ENCODE measurements at places on chromosomes 5 and 9. TPM values are rescaled to one million over a fixed set of nuclear protein-coding genes. Genes with fewer than 3 reads are reported as not detected.
A peak's percentile ranks its signal among the peaks of the same experiment; 100 is the strongest.

GRCh38 chr5:33482335-33482734 is 41.6 kb downstream of the TARS1 start:
- no peak for DNase-seq

- no peak for DNase-seq
These were observed 21.3 kb upstream of the RNF145 start for GRCh38 chr5:159230657-159231056.

- no peak for DNase-seq
These were observed 18.5 kb upstream of the TIMD4 start for GRCh38 chr5:156981481-156981880.

DNA sequence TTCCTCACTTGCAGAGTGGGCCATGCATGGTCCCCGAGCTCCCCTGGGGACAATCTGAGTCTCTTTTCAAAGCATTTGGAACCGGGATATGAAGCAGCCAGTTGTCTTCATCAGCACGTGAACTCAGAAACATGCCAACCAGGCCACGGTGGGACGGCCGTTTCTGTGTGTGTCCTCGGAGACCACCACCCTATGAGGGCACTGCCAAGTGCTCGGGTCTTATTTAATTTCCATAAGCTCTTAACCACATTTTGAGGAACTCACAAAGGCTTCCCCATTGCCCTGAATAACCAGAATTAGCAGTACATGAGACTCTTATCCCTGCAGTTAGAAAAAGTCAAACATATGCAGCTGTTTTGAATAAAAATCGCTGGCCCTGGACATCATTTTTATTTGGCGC is 60.1 kb downstream of the OTULIN start:
- no peak for DNase-seq

DNA sequence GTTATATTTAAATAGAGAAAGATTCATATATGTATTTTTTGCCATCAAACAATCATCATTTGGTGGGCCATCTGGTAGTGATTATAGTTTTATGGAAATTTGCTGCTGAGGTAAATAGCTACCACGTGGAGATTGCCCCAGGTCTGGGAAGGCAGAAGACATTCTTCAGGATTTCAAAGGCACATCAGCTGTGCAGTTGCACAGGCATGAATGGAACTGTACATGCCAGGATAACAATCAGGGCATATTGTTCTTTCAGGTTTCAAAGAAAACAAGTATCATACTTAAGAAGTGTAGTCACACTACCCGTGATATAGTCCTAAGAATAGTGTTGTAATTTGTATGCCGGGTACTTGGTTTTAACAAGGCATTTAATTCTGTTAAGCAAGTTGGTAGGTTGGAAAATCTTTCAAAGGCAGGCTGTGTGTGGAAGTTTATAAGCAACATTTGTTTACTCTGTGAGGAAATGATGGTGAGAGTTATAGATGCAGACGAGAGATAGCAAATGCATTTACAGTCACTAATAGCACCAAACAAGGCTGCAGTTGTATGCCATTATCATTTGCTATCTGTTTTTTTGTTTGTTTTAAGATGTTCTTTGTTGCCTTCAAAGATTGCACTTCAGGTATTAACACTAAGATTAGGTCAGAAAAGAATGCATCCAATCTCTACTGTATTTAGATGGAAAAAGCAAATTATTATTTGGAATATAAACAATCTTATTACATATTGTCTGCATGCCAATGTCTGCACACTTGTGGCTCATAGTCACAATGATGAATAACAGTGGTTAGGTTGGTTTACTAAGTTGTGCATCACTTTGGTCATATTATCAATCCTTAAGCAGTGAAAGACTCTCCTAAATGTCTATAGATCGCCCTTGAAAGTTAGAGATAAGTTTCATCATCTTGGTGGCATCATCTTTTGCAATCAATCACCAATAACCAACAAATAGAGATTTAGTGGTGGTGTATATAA is 55.3 kb downstream of the RPS23 start:
- DNase-seq, result no peak

GRCh38 chr5:4983701-4984100 is 156.4 kb upstream of the ADAMTS16 start:
- DNase-seq, result no peak

DNA sequence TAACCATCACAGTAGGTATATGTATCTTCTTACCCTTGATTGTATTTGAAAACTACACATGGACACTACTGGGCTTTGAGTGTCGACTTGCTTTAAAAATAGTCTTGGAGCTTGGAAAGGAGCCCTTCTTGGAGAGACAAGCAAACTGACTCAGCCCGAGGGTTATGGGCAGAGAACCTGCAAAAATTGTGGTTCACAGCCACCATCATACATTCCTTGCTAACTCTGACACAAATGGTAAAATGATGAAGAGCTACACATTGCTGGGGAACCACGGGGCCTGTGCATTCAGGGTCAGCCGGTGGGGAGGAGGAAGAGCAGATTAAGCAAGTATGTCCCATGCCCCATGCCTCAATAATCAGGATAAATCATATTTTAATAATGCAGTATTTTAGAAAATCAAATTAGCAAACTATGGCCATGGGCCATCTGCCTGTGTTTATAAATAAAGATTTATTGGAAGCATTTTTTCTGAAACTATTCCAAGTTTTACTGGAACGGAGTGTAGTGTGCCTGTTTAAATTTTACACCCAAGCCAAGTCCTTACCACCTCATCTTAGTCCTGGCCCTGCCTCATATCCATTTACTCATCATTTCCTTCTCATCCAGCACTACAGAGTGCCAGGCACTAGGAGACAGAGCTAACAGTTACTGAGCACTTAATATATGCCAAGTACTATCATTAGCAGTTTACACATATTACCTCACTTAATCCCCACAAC is 195.7 kb downstream of the PALM2AKAP2 start:
- DNase-seq, result no peak

- DNase-seq, result no peak
These were observed 7.8 kb downstream of the YIPF5 start for GRCh38 chr5:144162686-144163085.

- no peak for DNase-seq
These were observed 23.4 kb downstream of the C9orf50 start for GRCh38 chr9:129597355-129598088.

- DNase-seq, result no peak
These were observed 7.2 kb downstream of the SLC6A3 start for GRCh38 chr5:1437876-1438559.

DNA sequence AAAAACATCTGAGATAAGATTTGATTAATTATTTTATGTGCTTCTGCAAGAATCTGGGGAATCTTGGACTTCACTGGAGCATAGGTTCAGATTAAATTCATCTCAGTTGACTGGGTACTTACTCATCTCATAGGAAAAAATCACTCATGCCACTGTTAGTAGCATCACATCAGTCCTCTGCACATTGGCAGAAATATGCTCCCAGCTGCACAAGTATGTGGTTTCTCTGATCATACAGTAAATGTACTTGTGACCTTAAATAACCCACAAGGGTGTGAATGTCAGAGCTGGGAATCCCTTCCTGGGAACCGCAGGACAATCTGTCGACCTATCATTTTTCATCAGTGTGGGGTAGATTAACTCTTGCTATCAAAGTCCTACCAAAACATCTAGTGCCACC is 203.7 kb upstream of the SLC24A2 start:
- DNase-seq, result no peak

GRCh38 chr9:94639999-94640376 is 670 bp upstream of the FBP1 start:
- no peak for DNase-seq

- no peak for DNase-seq
These were observed 1.3 kb upstream of the NFIB start for GRCh38 chr9:14314929-14315874.

DNA sequence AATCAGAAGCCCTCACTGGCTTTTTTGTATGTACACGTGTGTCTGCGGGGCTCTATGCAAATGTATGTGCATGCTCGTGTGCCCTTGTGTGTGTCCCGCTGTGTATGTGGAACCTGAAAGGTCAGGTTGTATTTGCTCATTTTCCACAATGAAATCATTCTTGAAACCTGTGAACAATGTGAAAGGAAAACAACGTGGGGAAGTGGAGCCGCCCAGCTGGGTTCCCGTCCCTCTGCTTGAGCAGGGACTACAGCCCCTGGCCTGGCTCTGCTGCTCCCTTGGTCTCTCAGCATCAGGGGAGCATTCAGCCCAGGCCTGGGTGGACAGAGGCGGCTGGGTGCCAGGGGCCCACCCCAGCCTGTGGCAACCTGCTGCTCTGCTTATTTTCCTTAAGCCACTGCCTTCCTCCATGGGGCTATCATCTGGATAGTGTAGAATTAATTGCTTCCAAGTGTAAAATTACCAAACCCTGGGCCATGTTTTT is 3.0 kb downstream of the ECSCR start:
- peak; percentile 27 for DNase-seq

DNA sequence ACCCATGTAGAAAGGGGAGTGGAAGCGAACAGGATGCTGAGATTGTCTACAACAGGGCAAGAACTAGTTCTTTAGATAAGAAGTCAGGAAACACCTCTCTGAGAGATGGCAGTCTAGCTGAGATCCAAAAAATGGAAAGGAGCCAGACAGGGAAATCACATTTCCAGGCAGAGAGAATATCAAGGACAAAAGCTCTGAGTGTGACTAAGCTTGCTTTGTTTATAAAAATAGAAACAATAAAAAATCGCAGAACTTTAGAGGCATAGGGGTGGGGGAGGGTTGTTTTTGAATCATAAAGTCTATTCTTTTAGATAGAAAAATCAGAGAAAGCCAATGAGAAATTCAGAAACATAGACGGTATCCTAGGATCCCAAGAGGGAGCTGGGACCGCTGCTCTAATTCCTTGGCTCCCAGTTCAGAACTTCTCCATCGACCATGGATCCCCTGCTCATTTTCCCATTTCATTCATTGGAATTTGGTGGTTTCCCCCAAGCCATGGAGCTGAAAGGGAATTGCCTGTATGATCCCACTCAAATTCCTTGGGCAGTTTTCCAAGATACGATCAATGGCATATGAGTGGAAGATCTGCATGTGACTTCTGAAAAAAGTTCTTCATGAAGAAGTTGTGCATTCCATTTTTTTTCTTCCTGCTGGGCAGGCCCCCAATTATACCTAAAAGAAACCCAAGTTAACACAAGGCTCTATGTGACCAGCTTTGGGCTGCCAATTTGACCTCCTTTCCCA is 182.0 kb downstream of the GRIA1 start:
- no peak for DNase-seq

FEM1C gene
- 9.6 TPM for total RNA-seq

SLC46A2 gene
- total RNA-seq, result not detected

CAVIN4 gene
- not detected for total RNA-seq

TRUB2 gene
- 64.6 TPM for total RNA-seq

FOXD4L6 gene
- total RNA-seq, result not detected

ADAMTS13 gene
- 0.91 TPM for total RNA-seq

GRIN3A gene
- total RNA-seq, result not detected
